ENCODE measurements at places on chromosomes 3 and 15.

DNA sequence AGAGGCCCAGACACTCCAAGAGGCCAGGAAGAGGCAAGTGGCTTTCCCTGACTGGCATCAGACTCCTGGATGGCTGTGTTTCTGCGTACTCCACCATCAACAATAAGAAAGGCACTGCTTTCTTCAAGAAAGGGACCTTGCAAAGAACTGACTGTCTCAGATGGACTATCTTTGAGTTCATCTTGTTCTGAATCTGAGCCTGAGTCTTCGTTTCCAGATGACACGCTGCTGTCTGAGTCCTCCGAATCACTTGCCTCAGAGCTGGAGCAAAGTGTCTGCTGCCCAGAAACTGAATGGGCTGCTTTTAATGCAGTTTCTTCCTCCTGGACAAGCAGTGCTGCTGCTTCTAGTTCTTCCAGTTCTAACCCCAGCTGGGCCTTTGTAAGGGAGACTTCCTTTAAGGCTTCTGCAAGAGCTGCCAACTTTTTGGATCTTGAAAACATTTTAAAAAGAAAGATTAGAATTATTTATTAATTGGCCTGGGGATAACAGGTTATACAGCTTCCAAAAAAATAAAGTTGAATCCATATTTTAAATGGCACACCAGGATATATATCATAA is 97.8 kb downstream of the SHQ1 start:
- DNase-seq, result peak; percentile 8

DNA sequence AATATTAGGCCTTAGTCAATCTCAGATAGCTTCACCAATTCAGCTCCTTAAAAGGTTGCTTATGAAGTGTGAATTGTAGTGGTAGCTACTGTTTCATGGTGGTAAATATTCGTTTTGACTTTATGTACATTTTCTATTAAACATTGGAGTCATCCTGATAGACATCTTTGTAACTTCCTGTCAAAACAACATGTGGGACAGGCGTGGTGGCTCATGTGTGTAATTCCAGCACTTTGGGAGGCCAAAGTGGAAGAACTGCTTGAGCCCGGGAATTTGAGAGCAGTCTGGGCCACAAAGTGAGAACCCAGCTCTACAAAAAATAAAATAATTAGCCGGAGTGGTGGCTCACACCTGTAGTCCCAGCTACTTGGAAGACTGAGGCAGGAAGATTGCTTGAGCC is 2.0 kb upstream of the TRIM59 start:
- no peak for DNase-seq

DNA sequence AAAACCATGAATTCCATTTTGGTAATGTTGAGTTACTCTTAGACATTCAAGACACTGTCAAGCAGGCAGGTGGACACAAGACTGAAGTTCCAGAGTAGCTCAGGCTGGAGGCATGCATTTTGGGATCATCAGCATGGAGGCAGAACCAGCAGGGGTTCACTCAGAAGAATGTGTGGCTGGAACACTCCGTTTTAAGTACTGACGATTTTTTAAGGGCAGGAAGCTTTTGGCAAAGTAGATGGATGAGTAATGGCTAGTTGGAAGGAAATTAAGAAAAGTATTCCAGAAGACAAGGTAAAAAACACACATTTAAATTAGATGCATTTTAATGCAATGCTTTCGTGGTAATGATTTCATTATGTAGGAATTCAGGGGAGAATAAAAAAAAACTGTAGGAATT is 420.4 kb downstream of the ROBO2 start:
- DNase-seq, result no peak

DNA sequence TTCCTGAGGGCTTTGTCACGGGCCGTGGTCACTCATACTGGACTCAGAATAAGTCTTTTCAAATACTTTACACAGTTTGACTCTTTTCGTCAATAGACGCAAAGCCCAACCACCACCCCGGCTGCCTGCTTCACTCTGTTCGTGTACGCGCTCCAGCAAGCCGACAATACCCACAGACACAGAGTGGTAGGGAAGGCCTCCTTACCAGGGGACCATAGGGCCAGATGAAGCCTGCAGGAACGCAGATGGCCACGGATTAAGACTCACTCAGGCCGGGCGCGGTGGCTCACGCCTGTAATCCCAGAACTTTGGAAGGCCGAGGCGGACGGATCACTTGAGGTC is 29.7 kb downstream of the EFCAB12 start:
- peak; percentile 52 for DNase-seq

DNA sequence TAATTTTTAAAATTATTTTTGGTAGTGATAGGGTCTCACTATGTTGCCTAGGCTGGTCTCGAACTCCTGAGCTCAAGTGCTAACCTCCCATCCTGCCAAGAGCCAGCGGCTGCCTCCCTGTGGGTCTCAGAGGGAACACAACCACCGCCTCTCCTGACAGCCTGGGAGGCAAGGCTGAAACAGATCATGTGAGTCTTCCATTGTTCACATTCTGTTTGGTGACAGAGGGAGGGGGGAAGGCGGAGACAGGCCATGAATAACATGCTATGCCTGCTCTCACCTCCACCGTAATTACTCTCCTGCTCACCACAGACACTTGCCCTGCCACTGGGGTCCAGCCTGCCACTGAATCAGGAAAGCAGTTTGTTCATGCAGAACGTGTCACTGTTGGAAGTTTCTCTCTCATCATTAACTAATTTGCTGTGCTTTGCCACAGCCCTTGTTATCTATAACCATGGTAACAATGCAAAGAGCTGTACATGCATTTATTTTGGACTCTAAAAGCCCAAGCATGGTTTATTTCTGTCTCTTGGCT is 78.4 kb upstream of the RASGRF1 start:
- peak; percentile 81 for DNase-seq

GRCh38 chr3:184730924-184731323 is 19.1 kb upstream of the MAGEF1 start:
- no peak for DNase-seq

GRCh38 chr3:183434992-183435391 is 6.6 kb upstream of the MCF2L2 start:
- DNase-seq, result peak; percentile 53

- DNase-seq, result no peak
These were observed 56.9 kb downstream of the MEGF11 start for GRCh38 chr15:66196602-66197001.

GRCh38 chr15:98207928-98208327 is 247.4 kb downstream of the ARRDC4 start:
- no peak for DNase-seq

DNA sequence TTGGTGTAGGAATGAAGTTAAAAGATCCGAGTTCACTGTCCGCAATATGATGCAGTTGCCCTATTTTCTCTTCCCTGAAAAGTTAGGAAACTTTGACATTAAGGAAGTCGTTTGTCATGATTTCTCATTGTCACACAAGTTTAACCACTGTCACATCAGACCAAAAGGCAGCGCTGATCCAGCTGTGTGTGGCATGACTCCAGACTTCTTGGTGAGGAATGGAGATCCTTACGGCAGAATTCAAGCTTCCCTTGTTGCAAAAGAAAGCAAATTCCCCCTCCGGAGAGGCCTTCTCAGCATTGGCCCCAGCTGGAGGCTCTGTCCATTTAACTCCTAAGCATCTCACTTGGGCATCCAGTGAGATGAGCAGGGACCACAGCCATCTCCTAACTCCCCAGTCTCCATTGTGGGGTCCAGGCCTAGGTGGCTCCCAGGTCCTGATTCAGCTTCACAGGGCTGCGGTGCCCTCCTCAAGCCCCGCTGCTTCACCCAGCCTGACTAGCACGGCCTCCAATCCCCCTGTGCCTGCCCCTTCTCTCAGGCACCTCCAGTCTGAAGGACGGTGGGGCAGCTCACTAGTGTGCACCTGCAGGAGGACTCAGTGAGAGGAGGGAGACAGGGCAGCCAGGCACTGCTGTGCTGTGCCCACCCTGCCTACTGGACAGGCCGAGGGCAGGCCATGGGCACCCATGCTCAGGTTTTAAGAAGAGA is 159.5 kb downstream of the CHSY1 start:
- DNase-seq, result no peak

DNA sequence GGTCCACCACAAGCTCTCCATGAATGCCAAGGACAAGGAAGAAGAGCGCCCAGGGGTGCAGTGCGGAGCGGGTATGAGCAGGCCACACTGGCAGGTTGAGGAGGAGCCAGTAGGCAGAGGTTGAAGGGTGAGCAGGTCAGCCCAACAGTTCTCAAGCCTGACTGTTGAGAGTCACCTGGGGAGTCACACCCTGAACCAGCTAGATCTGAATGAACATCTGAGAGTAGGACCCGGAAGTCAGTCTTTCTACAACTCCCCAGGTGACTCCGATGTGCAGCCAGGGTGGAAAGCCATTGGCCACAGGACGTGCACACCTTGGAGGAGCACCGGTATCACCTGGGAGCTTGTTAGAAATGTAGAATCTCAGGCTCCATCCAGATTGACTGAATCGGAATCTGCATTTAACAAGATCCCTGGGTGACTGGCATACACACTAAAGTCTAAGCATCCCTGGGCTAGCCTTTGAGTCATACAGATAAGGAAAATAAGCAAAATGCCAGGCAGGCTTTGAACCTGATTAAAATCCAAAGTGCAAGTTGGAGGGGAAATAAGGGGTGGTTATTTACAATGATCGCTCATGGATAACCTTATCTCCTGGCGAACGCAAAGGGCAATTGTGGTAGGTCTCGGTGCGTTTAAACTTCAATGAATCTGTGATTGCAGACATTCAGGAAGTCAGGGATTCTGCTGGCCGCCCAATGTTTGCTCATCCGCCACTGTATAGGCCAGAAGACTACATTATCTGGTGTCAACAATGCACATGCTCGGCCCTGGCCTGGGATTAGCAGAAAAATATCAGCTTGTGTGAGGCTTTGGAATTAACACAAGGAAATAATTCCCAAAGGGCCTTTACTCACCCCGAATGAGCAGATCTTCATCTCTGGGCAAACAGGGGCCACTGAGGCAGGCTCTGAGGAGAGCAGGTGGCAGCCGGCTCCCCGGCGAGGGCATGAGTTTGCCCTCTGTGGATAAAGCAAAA is 11.7 kb upstream of the LYZL4 start:
- DNase-seq, result no peak

- no peak for DNase-seq
These were observed 41.6 kb downstream of the ISG20 start for GRCh38 chr15:88680241-88681001.

DNA sequence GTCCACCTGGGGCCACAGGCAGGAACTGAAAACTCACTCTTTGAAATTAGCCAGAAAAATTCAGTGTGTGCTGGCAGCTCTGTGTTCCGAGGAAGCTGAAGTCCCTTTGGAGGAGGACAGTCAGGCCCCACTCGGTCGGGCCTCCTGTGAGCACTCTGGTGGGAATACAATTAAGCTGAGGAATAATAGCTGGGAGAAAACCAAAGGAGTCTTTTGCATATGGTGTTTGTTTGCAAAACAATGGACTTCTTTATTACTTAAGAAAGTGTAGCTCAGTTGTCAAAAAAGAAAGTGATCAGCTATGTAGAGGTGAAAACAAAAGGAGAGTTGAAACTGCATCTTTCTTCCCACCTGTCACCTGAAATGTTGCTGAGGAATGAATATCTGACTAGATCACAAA is 202.5 kb downstream of the MEIS2 start:
- peak; percentile 47 for DNase-seq

- no peak for DNase-seq
These were observed 971 bp downstream of the C3orf22 start for GRCh38 chr3:126557761-126558160.

GRCh38 chr3:9248522-9249271 is 749 bp downstream of the SRGAP3 start:
- DNase-seq, result peak; percentile 50

GRCh38 chr15:88322461-88322860 is 65.9 kb upstream of the NTRK3 start:
- DNase-seq, result no peak

- no peak for DNase-seq
These were observed 143.0 kb downstream of the TNIK start for GRCh38 chr3:171317171-171317570.

- DNase-seq, result no peak
These were observed 186.8 kb downstream of the THSD4 start for GRCh38 chr15:71301958-71302621.

DNA sequence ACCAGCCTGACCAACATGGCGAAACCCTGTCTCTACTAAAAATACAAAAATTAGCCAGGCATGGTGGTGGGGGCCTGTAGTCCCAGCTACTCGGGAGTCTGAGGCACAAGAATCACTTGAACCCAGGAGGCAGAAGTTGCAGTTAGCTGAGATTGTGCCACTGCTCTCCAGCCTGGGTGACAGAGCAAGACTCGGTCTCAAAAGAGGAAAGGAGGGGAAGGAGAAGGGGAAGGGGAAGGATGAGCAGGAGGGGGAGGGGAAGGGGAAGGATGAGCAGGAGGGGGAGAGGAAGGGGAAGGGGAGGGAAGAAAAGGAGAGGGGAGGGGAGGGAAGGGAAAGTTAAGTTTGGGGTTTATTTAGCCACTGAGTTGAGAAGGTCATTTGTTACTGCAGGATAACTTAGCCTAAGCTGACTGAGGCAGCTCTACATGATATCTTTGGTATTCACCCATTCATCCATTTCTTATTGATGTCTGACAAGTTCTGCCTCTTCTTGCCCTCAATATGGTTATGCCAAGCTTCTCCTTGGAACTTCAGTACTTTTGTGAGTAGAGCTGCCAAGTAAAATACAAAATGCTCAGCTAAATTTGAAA is 15.9 kb upstream of the ABHD2 start:
- no peak for DNase-seq

DNA sequence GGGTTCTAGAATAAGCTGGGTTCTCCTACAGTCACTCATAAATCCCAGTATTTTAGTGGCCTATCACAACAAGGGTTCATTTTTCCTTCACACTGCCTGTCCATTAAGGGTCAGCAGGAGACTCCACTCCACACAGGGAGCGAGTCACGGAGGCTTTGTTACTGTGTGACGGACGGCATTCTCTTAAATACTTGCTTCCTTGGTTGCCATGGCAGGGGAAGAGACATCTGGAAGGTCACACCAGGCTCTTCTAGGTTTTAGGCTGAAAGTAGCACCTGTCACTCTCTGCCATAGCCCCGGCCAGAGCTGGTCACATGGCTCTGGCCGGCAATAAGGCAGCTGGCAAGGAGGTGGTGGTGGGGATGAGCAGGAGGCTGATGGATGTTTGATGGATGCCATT is 89.4 kb upstream of the ANKRD34C start:
- DNase-seq, result no peak

- DNase-seq, result no peak
These were observed 33.2 kb downstream of the MYO5C start for GRCh38 chr15:52262364-52262763.

Measured in neural progenitor cell (in vitro differentiated cells).